ENCODE measurements at places on chromosomes 6 and 20.

- no peak for DNase-seq
Observed at GRCh38 chr6:32202186-32202585, 9.7 kb upstream of the GPSM3 start.

DNA sequence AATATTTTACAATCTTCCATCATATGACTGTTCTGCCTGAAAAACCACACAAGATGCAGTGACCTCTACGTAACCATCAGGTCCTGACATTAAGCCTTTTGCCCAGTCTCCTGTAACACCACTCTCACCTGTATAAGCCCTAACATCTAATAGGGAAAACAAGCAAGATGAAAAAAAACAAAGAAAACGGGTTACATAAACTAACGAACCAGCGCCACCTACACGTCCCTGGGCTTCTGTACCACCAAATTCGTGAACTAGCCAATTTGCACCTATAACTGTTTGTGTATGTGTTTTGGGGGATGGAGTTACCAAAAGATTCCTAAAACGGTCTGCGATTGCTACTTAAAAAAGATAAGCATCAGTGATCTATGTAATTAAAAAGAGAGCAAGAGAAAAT, 70.2 kb downstream of the BLOC1S5 start:
- DNase-seq, result no peak

GRCh38 chr6:42831237-42831636, 48.2 kb upstream of the RPL7L1 start:
- no peak for DNase-seq

DNA sequence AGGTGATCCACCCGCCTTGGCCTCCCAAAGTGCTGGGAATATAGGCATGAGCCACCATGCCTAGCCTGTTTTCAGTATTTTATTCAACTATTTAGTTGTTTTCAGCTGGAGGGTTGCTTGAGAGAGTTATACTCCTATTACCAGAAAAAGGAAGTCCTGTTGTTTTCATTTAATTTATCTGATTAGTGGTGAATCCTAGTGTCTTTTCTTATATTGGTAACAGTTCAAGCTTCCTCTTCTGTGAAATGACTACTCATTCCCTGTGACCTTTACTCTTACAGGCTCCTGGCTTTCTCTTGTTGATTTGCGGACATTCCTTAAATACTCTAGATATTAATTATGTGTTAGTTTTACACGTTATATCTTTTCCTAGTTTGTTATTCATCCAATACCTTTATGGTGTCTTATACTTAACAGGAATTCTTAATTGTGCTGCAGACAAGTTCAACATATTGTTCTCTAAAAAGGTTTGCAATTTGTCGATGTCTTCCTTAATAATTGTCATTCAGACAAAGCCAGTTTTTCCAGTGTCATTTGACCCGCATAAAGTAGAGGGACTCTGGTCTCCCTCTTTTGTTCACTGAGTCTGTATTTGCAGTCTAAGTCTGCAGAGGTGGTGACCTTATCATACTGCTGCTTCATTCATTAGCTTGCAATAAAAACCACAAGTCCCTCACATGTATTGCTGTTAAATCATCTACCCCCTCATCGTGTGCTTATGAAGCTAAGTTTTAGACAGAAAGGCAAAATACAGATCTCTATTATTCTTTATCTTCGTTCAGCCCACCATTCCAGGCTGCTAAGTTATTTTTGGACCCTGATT, 51.4 kb downstream of the ZBTB9 start:
- no peak for DNase-seq

- DNase-seq, result peak; percentile 53
Observed at GRCh38 chr6:27814665-27815424, 97.4 kb downstream of the OR2B2 start.

DNA sequence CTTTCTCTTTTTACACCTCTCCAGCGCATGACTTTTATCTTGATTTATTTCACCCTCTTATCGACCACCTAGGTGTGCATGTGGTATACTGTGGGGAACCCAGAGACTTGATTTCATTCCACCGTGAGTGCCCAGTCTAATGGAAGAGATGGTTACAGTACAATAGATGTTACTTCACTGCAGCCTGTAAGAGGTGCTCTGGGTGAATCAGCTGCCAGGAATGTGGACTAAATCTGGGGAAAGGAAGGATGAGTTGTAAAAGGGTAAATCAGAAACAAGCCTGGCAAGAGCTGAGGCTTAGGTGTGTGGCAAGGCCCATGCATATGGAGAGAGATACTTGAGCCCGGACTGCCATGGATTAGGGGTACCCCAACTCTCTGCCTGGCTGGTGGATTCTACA, 7.4 kb downstream of the STK35 start:
- DNase-seq, result no peak

GRCh38 chr20:52494244-52494643, 302.7 kb upstream of the ZFP64 start:
- DNase-seq, result no peak

DNA sequence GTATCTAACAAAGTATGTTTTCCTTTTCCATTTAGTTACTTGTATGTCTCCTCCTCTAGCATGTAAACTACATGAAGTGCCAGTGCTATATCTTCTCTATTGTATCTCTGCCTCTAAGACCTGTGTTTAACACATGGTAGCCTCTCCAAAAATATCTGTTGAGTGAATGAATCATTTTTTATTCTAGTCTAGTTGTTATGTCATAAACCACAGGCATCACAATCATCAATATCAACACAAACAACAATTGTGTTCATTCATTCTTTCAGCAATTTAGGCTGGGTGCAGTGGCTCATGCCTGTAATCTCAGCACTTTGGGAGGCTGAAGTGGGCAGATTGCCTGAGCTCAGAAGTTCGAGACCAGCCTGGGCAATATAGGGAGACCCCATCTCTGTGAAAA, 111.6 kb upstream of the EYA4 start:
- no peak for DNase-seq

- no peak for DNase-seq
Observed at GRCh38 chr6:111850295-111850937, 22.8 kb downstream of the FYN start.

DNA sequence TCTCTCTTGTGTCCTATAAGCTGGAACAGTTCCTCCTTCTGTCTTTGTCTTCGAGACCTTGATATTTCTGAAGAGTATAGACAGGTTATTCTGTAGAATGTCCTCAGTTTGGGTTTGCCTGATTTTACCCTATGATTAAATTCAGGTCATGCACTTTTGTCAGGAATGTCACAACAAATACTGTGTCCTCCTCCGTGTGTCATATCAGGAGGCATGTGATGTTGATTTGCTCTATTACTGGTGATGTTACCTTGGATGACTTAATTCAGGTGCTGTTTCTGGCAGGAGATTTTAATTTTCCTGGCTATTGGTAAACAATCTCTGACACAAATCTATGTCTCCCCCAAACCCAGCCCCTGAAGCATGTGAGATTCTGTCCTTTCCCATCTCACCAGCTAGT, 33.3 kb upstream of the CHMP4B start:
- no peak for DNase-seq

DNA sequence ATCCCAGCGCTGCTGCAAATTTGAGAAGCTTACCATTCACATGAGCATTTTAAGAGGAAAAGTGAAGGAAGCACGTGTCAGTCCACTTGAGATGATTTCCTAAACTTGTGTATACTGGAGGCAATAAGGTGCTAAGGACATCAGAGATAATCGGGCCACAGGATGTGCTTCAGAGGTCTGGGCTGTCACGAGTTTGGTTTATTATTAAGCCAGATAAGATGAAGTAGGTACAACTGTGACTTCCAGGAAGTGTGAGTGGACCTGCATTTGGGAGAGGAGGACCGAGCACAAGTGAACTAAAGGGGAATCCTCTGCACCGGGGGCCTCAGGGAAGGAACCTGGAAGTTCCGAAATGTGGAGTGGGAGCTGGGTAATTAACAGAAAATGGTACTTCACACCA, 1.4 kb downstream of the SAMD5 start:
- no peak for DNase-seq

DNA sequence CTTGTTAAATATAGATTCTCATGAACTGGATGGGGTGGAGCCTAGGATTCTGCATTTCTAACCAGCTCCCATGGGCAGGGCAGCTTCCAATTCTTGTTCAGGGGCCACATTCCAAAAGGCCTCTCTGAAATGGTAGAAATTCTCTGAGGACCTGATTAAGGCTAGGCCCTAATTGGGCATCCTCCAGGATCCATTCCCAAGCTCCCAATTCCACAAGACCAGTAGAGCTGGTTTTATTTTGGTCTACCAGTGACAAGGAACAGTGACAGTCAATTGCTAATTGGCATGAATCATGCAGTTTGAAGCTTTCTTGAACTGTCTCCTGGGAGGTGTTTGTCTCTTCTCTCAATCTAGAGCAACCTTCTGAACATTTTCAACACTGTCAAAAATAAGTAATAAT, 3.0 kb downstream of the THBD start:
- no peak for DNase-seq

Measured in activated T-helper 1 cell treated with anti-CD3 and anti-CD28 coated beads, Interleukin-2, amount 50 U/mL, for 16 hours (primary cell).